ENCODE measurements at places on chromosomes 4 and X.

DNA sequence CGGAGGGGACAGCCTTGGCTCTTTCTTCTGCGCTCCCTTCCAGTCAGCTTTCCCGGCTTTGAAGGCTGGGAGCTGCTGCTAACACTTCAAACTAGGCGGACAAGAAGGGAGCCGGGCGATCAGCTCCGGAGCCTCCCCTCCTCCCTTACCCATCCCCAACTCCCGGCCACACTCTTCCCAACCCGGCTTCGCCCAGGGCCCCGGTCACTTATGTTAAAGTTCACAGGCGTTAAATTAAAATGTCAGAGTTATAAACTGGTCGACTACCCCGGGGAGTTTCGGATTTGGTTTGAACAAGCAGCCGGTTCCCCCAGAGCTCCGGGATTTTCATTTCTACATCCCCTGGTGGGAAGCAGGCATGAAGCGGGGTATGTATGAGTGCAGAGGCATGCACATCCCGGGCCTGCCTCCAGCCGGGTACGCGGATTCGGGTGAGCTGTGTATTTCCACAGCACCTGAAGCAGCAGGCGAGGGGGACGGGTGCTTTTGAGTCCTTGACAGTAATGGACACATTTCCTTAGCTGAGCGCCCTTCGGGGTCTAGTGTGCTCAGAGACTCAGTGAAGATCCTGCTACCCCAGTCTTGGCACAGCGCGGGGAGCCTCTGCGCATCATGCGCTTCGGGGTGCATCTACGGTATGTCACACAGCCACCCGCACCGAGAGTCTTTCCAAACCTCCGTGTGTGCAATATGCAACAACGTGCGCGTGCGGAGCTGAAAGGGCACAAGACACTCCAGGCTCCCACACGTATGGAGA is 880 bp downstream of the UNC5C start:
- DNase-seq, result no peak

GRCh38 chr4:7487998-7488671 is 53.4 kb upstream of the PSAPL1 start:
- no peak for DNase-seq

DNA sequence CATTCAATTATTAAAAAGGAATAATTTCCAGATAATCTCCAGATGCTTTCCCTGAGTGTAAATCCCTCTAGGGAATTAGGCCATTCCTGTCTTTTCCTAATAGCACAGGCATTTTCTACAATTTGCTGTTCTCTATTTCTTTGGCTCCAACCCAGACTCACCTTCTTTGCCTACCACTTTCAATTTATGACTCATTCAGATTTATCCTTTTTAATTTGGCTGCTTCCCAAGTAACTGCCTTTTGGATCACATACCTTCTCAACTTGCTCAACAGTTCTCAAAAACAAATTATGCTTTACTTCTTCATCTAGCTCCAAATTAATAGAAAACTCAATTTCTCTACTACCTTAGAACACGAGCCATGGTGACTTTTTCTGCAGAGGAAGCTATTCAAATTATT is 1166.3 kb upstream of the PCDH7 start:
- no peak for DNase-seq

DNA sequence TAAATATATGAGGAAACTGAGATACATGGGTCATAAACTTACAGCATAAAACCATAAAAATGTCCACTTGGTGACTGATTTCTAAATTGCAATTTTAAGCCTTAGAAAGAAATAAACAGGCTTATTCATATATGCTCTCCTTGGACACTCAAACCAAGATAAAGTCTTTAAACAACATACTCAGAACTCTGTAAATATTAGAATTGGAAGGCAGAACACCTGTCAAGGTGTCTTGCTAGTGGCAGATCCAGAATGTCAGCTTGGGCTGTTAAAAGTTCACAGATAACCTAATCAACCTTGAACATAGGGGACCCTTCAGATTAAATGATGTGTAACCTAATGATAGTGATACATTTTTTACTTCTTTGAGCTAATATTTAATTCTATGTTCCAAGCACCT is 208.1 kb upstream of the ARSJ start:
- no peak for DNase-seq

GRCh38 chrX:100695991-100696390 is 35.9 kb downstream of the SYTL4 start:
- no peak for DNase-seq

GRCh38 chr4:114082348-114082747 is 102.9 kb upstream of the ARSJ start:
- no peak for DNase-seq

GRCh38 chr4:166816890-166817289 is 417.4 kb downstream of the SPOCK3 start:
- no peak for DNase-seq

GRCh38 chr4:16952896-16953630 is 54.6 kb upstream of the LDB2 start:
- DNase-seq, result no peak

GRCh38 chr4:32161392-32161791 is 1441.2 kb downstream of the PCDH7 start:
- no peak for DNase-seq

DNA sequence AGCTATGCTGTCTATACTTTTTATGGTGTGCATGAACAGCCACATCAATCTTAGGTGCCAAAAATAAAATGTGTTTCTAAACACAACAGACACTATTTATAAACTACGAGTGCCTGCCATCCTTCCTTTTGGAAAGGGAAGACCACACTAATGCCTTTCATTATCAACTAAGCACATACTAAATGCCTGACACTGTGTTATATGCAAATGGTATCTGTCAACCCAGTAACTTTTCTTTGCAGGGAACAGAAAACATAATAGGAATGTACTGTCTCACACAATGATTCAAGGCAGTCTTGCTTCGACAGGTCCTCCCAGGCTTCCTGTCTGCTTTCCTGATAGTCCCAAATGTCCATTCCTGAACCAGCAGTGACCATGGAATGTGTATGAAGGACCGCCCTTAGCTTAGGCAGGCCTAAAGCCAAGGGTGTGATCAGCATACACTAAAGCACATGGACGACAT is 43.8 kb downstream of the ADGRA3 start:
- no peak for DNase-seq

DNA sequence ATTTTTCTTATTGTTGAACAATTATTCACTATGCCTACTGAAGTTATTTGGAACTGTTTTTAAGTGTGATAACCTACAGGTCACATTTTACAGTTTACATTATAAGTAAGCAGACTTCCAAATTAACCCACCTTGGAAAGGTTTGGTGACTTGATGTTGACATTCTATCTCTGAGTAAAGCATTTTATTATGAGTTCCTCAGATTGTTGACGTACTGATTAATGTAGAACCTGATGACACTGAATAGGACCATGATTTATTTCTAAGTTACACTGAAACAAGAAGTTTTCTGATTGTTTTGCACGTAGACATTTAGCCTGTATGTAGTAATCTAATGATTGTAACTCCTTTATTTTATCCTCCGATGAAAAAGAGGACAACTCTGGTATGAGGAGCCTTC is 17.0 kb upstream of the CXCL3 start:
- no peak for DNase-seq

Data from stimulated activated CD8-positive, alpha-beta memory T cell treated with anti-CD3 and anti-CD28 coated beads, Interleukin-15, amount 100 ng/mL, for 24 hours (primary cell).